GM20000 (cell line): ENCODE measurements at places on chromosomes 4 and X.

DNA sequence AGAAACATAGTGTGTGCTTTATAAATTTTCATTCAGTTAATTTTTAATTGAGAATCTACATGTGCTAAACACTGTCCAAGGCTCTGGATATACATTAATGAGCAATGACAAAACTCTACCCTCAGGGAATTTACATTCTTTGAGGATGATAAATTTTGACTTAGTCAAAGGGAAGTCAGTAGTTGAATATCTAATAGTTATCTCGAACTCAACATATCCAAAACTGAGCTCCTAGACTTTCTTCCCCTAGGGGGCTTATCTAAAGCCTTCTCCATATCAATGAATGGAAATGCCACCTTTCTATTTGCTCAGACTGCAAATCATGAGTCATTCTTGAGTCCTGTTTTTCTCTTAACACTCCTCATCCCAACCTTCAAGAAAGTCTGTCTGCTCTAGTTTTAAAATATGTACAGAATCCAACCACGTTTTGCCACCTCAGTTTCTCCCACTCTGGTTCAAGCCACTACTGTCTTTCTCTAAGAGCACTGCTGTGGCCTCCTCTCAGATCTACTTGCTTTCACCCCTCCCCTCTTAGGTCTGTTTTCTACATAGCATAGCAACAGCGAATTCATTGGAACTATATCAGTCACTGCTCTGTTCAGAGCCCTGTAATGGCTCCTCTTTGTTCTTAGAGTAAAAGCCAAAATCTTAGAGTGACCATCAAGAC is 9.5 kb downstream of the PARM1 start:
- DNase-seq = no peak

DNA sequence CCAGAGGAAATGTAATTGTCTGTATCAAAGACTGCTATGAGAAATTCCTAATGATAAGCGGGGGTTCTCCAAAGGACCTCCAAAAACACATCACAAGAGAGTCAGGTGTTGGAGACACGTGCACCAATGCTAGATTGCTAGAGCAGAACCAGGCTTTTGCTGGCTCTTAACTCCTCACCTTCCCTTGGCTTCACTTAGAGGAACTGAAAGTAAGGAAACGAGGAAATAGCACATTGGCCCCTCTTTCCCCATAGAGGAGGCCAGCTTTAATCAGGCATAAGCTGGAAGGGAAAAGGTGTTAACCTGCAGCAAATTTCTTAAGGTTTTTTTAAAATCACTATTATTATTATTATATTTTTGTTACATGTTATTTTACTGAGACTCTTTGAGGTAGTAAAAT is 13.6 kb downstream of the OTC start:
- DNase-seq = no peak

GRCh38 chr4:116132946-116133345 is 952.4 kb downstream of the TRAM1L1 start:
- no peak for DNase-seq

DNA sequence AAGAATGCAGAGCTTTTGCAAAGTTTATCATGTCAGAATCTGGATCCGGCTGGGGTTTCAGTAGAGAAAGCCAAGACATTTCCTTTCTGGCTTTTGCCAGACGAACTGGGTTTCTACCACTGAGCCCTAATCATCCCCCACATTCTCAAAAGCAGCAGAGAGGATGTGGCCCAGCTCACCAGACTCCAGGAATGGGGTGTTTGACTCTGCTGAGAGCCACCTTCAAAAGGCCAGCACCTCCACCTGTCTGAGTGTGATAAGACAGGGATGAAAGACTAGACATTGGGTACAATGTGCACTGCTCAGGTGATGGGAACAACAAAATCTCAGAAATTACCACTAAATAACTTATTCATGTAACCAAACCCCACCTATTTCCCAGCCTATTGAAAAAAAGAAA is 25.7 kb upstream of the CCKAR start:
- DNase-seq = no peak

- DNase-seq = no peak
Measured at GRCh38 chr4:82715731-82716617, 82.6 kb downstream of the SCD5 start.

DNA sequence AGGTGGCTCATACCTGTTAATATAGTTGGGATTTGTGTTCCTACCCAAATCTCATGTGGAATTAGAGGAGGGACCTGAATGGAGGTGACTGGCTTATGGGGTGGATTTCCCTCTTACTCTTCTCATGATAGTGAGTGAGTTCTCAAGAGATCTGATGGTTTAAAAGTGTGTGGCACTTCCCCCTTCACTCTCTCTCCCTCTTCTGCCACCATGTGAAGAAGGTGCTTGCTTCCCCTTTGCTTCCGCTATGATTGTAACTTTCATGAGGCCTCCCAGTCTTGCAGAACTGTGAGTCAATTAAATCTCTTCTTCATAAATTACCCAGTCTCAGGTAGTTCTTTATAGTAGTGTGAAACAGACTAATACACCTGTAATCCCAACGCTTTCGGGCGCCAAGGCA is 28.3 kb upstream of the WDR19 start:
- no peak for DNase-seq

DNA sequence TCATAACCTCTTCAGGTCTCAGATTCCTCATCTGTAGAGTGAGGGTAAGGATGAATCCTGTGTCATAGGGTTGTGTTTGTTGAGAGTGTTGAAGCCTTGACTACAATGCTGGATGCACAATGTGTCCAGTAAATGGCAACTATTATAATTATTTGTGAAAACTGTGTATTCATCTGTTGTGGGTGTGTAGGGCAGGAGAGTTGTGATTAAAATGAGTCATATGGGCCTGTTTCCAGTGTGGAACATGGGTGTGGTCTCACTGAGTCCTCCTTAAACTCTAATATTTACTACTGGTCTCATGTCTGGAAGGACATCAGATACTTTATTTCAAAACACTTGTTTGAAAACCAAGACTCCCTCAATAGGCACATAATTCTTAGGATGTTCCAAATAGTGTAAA is 208.5 kb upstream of the CASK start:
- no peak for DNase-seq
